Lower lobe of right lung (tissue), 2 donors: ENCODE measurements at places on chromosomes 3 and 15.

DNA sequence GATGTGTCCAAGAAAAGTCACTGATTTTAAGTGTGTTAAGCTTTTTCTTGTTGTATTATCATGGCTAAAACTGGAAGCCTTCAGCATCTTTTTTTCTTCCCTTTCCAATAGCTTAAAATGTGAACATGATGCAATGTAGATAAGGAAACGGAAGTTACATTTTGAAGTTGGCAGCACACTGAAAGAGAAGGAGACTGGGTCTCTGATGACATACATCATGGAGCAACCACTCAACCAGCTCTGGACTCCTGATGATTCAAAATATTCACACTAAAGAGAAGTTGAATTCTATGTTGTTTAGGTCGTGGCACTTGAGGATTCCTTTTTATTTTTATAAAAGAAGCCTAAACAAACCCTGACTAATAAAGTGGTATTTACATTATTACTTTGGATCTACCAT lies 488.3 kb upstream of the ALCAM start:
- H3K4me3 ChIP-seq = no peak overlapping the region
- H3K27me3 ChIP-seq = no peaks in the 10 kb centered on the region
- no peaks in the 10 kb centered on the region for H3K36me3 ChIP-seq
- no peak overlapping the region for H3K27ac ChIP-seq
- DNase-seq = no peak

DNA sequence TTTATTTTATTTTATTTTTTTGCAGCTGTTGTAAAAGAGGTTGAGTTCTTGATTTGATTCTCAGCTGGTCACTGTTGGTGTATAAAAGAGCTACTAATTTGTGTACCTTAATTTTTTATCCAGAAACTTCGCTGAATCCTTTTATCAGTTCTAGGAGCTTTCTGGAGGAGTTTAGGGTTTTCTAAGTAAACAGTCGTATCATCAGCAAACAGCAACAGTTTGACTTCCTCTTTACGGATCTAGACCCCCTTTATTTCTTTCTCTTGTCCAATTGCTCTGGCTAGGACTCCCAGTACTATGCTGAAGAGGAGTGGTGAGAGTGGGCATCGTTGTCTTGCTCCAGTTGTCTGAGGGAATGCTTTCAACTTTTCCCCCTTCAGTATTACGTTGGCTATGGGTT lies 165.8 kb upstream of the KCNMB2 start:
- H3K4me3 ChIP-seq = no peak overlapping the region
- no peaks in the 10 kb centered on the region for H3K36me3 ChIP-seq
- no peak for DNase-seq
- H3K27ac ChIP-seq = no peak overlapping the region

- peak overlapping the region; percentile 68 for H3K27ac ChIP-seq
- H3K27me3 ChIP-seq = no peaks in the 10 kb centered on the region
- DNase-seq = no peak
- H3K36me3 ChIP-seq = no peaks in the 10 kb centered on the region
- peak overlapping the region; percentile 50 for H3K4me3 ChIP-seq
- peaks cover 37% of the 10 kb centered on the region for H3K4me1 ChIP-seq
These were observed 46.3 kb downstream of the ZBTB20 start for GRCh38 chr3:115100806-115101205.

DNA sequence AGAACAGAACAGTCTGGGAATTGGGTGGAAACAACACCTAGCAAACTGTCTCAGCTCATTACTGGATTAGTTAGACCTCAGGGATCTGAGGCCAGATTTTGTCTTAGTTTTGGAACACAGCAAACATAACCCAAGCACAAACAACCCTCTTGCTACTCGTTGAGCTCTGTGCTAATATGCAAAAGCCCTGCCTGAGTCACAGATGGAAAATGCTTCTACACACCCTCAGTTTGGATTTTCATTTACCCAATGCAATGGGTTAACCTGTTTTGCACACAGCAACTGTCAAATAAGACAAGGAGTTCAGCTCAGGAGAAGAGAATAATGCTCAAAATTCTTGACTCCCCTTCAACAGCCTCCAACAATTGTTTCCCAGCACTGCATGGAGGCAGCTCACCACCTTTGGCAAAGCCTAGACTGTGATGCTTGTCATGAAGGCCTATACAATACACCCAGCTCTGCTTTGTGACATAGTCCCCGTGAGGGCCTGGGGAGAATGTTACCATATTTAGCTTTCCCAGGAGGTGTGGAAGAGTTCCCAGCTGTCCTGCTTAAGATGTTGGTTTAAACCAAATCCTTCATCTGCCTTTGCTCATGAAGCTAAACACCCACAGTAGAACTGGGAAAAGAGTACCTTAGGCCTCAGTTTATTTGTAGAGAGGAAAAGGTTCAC lies 68.9 kb upstream of the MNS1 start:
- no peaks in the 10 kb centered on the region for H3K4me1 ChIP-seq
- H3K36me3 ChIP-seq = no peaks in the 10 kb centered on the region
- no peak overlapping the region for H3K4me3 ChIP-seq
- H3K27me3 ChIP-seq = no peaks in the 10 kb centered on the region
- no peak for DNase-seq

GRCh38 chr3:120791913-120792312 lies 49.4 kb downstream of the GTF2E1 start:
- no peak overlapping the region for H3K4me3 ChIP-seq
- H3K27ac ChIP-seq = no peak overlapping the region
- H3K27me3 ChIP-seq = no peaks in the 10 kb centered on the region
- H3K4me1 ChIP-seq = no peaks in the 10 kb centered on the region
- no peak for DNase-seq

- H3K4me1 ChIP-seq = no peaks in the 10 kb centered on the region
- H3K27ac ChIP-seq = no peak overlapping the region
- H3K36me3 ChIP-seq = no peaks in the 10 kb centered on the region
- no peaks in the 10 kb centered on the region for H3K27me3 ChIP-seq
- no peak overlapping the region for H3K4me3 ChIP-seq
These were observed 104.1 kb downstream of the LIPC start for GRCh38 chr15:58535894-58536293.

GRCh38 chr3:107956991-107957900 lies 133.6 kb downstream of the CD47 start:
- peaks cover 24% of the 10 kb centered on the region for H3K4me1 ChIP-seq
- H3K27me3 ChIP-seq = no peaks in the 10 kb centered on the region
- H3K27ac ChIP-seq = peak overlapping the region; percentile 75
- H3K4me3 ChIP-seq = peak overlapping the region; percentile 12

GRCh38 chr3:12966847-12967605 lies 106.2 kb downstream of the IQSEC1 start:
- peaks cover 5% of the 10 kb centered on the region for H3K36me3 ChIP-seq
- peak; percentile 55 for DNase-seq
- no peaks in the 10 kb centered on the region for H3K27me3 ChIP-seq
- peak overlapping the region; percentile 88 for H3K4me3 ChIP-seq

- peaks cover 19% of the 10 kb centered on the region for H3K36me3 ChIP-seq
- H3K27me3 ChIP-seq = no peaks in the 10 kb centered on the region
- H3K27ac ChIP-seq = no peak overlapping the region
- H3K4me3 ChIP-seq = no peak overlapping the region
- H3K4me1 ChIP-seq = peaks cover 10% of the 10 kb centered on the region
- no peak for DNase-seq
These were observed 17.3 kb upstream of the BSN start for GRCh38 chr3:49536875-49537533.

DNA sequence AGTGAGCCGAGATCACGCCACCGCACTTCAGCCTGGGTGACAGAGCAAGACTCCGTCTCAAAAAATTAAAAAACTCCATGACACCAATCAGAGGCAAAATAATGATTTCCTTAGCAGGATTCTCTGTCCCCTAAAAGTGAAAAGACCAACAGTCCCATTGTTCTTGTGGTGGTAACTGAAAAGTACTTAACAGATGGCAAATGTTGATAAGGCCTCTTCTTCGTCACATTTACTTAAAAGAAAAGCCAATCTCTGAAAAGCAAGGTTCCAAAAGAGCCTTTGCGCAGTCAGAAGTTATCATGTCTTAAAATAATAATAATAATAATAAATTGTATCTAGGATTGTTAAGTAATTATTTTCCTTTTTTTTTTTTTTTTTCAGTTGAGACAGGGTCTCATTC lies 56.0 kb upstream of the TASOR start:
- no peak overlapping the region for H3K4me3 ChIP-seq
- DNase-seq = no peak

- H3K36me3 ChIP-seq = no peaks in the 10 kb centered on the region
- H3K27ac ChIP-seq = no peak overlapping the region
- no peaks in the 10 kb centered on the region for H3K27me3 ChIP-seq
These were observed 195.1 kb downstream of the UBE3A start for GRCh38 chr15:25243800-25244097.

GRCh38 chr3:142596726-142597088 lies 514 bp downstream of the PLS1 start:
- no peaks in the 10 kb centered on the region for H3K36me3 ChIP-seq
- no peaks in the 10 kb centered on the region for H3K27me3 ChIP-seq
- H3K4me1 ChIP-seq = peaks cover 7% of the 10 kb centered on the region
- peak overlapping the region; percentile 82 for H3K4me3 ChIP-seq
- H3K27ac ChIP-seq = peak overlapping the region; percentile 85

DNA sequence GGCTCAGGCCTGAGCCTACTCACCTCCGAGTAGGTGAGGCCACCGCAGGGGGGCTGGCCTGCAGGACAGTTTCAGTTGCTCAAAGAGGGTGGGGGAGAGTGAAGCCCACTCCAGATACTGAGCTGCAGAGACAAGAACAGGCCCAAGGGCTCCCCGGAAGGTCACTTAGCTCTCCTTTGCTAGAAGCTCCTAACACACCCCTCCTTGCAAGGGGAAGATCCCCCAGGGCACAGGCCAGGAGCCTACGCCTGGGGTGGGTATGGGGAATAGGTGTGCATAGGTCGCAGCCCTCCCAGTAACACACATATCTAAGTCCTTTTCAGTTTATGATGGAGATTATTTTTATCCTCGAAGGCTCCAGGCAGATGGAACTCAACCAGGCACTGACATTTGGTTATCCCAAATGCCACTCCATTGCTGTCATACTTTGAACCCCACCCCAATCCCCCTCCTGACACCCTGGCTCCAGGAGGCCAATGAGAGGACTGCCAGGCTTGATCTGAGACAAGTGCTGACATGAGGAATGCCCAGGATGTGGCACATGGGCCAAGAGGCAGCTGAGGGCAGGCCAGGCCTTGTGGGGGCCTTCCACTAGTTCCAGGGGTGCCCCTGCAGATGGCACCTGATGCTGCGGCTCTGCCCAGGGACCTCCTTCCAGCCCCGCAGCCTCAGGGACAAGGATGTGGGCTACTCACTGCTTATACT lies 1.1 kb upstream of the MUSTN1 start:
- no peaks in the 10 kb centered on the region for H3K4me1 ChIP-seq
- DNase-seq = no peak
- H3K36me3 ChIP-seq = peaks cover 47% of the 10 kb centered on the region
- no peak overlapping the region for H3K4me3 ChIP-seq
- H3K27ac ChIP-seq = no peak overlapping the region
- H3K27me3 ChIP-seq = no peaks in the 10 kb centered on the region

GRCh38 chr15:67185621-67186225 lies 68.7 kb downstream of the AAGAB start:
- no peaks in the 10 kb centered on the region for H3K27me3 ChIP-seq
- no peak overlapping the region for H3K4me3 ChIP-seq
- H3K4me1 ChIP-seq = peaks cover 37% of the 10 kb centered on the region
- no peak overlapping the region for H3K27ac ChIP-seq
- DNase-seq = no peak

DNA sequence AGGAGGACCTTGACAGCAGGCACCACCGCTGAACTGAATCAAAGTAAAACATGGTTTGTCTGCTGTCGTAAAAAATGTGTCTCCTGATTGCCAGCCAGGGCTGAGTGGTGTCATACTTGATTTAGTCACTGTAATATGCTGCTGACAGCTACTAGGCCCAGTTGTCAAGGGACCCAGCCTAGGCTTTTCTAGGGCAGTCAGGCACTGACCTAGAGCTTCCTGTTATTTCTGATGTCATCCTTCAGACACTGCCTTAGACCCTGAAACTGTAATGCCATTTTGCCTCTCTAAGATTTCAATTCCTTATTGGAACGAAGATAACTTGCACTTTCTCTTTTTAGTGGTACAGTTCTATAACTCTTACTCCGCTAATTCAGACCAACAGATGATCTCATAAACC lies 2.6 kb upstream of the MRPL3 start:
- H3K36me3 ChIP-seq = peaks cover 9% of the 10 kb centered on the region
- no peak overlapping the region for H3K4me3 ChIP-seq
- DNase-seq = no peak
- H3K27ac ChIP-seq = no peak overlapping the region
- peaks cover 10% of the 10 kb centered on the region for H3K27me3 ChIP-seq
